Thoracic aorta endothelial cell (primary cell): ENCODE measurements at places on chromosomes 1 and 21. TPM values are rescaled to one million over a fixed set of nuclear protein-coding genes. Genes with fewer than 3 reads are reported as not detected.

Gene AMY2A
- total RNA-seq = not detected in 2 replicates

Gene FRRS1
- total RNA-seq = 2.0 and 2.7 TPM in 2 replicates

Gene LCE2A
- not detected in 2 replicates for total RNA-seq

Gene KCNQ4
- 0.07 and 0.13 TPM in 2 replicates for total RNA-seq

Gene MARK1
- 2.7 and 2.8 TPM in 2 replicates for total RNA-seq

Gene AMY1A
- total RNA-seq = not detected in 2 replicates

Gene CHAF1B
- total RNA-seq = 8.2 and 10.8 TPM in 2 replicates

Gene CLCA1
- not detected in 2 replicates for total RNA-seq

Gene UBE2U
- not detected in 2 replicates for total RNA-seq

Gene TSHB
- not detected in 2 replicates for total RNA-seq

Gene CDA
- total RNA-seq = 1.5 and 2.0 TPM in 2 replicates

Gene C1QTNF12
- total RNA-seq = 1.1 TPM in 1 of 2 replicates, not detected in the other

Gene OR2L8
- not detected in 2 replicates for total RNA-seq

Gene CYB561D1
- 4.2 and 5.5 TPM in 2 replicates for total RNA-seq

Gene RIMKLA
- total RNA-seq = under 0.01 and 0.14 TPM in 2 replicates

Gene TNFRSF18
- total RNA-seq = not detected in 2 replicates

Gene FOXD3
- not detected in 2 replicates for total RNA-seq

Gene FBXO2
- 0.40 and 0.50 TPM in 2 replicates for total RNA-seq

Gene TCHH
- under 0.01 TPM in 2 replicates for total RNA-seq

Gene DIO1
- not detected in 2 replicates for total RNA-seq

Gene TTC39A
- total RNA-seq = 1.2 and 1.6 TPM in 2 replicates

Gene PLA2G2A
- not detected in 2 replicates for total RNA-seq

Gene THAP3
- 11.9 and 12.0 TPM in 2 replicates for total RNA-seq

Gene FAM151A
- not detected in 2 replicates for total RNA-seq

Gene DNAJC6
- 3.7 and 9.3 TPM in 2 replicates for total RNA-seq

Gene MPZ
- 1.2 and 1.3 TPM in 2 replicates for total RNA-seq

Gene MSH4
- 0.14 and 0.27 TPM in 2 replicates for total RNA-seq

Gene SLC6A17
- 0.13 and 0.22 TPM in 2 replicates for total RNA-seq

Gene IFI44L
- 1.7 and 2.1 TPM in 2 replicates for total RNA-seq

Gene KLHL12
- 26.8 and 30.3 TPM in 2 replicates for total RNA-seq

Gene PLCH2
- under 0.01 and 0.07 TPM in 2 replicates for total RNA-seq

Gene C1orf141
- not detected in 2 replicates for total RNA-seq

Gene CNKSR1
- total RNA-seq = 0.13 TPM in 1 of 2 replicates, not detected in the other

Gene CDKN2C
- total RNA-seq = 10.4 and 28.3 TPM in 2 replicates

Gene TGFBR3
- 15.4 and 16.9 TPM in 2 replicates for total RNA-seq

Gene RGS18
- total RNA-seq = not detected in 2 replicates

Gene C1orf105
- not detected in 2 replicates for total RNA-seq

Gene UBASH3A
- not detected in 2 replicates for total RNA-seq

Gene S100A16
- 530 TPM in 2 replicates for total RNA-seq

Gene ZYG11A
- 1.1 and 1.2 TPM in 2 replicates for total RNA-seq

Gene PFDN2
- 54.3 and 55.2 TPM in 2 replicates for total RNA-seq

Gene CENPF
- total RNA-seq = 64.0 and 117 TPM in 2 replicates

Gene OLIG2
- not detected in 2 replicates for total RNA-seq

Gene CLCA2
- total RNA-seq = 0.13 and 0.79 TPM in 2 replicates

Gene KIF14
- total RNA-seq = 22.5 and 30.3 TPM in 2 replicates

Gene COP1
- 73.2 and 82.3 TPM in 2 replicates for total RNA-seq

Gene LCE1A
- not detected in 2 replicates for total RNA-seq

Gene NOC2L
- total RNA-seq = 89.1 and 108 TPM in 2 replicates

Gene DYRK3
- 13.4 and 22.4 TPM in 2 replicates for total RNA-seq

Gene CLEC20A
- not detected in 2 replicates for total RNA-seq

Gene DMBX1
- not detected in 2 replicates for total RNA-seq

Gene NOS1AP
- 2.5 and 2.9 TPM in 2 replicates for total RNA-seq

Gene SLAMF9
- total RNA-seq = not detected in 2 replicates
